ENCODE measurements at places on chromosomes 3 and 15.

DNA sequence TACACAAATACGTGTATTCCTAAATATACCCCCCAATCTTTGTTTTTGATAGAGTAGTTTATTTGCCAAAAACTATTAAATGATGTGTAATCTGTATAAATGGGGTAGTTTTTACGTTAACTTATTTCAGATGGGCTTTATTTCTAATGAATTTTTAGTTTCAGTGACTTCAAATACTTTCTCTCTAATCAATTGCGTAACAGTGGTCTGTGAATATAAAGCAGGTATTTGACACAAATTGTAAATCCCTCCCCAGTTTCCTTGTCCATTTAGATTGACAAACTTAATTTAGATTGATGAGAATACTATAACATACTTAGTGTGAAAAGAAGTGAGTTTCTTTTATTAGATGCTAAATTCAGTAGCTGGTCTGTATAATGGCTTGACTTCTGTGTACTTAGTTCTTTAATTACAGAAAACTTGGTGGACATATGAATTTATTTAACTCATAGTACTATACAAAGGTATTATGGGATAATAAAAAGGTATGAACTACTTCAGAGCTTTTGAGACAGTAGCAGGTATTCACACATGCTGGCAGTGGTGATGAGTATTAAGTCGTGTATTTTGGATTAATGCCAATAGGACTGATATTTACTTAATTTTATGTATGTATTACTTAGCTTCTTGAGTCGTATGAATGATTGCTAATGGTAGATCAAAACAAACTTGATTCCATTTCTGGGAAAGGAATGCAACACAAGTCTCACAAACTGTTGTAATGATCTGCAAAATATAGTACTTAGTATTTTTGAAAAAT is 81.6 kb downstream of the STT3B start:
- no peak for DNase-seq

DNA sequence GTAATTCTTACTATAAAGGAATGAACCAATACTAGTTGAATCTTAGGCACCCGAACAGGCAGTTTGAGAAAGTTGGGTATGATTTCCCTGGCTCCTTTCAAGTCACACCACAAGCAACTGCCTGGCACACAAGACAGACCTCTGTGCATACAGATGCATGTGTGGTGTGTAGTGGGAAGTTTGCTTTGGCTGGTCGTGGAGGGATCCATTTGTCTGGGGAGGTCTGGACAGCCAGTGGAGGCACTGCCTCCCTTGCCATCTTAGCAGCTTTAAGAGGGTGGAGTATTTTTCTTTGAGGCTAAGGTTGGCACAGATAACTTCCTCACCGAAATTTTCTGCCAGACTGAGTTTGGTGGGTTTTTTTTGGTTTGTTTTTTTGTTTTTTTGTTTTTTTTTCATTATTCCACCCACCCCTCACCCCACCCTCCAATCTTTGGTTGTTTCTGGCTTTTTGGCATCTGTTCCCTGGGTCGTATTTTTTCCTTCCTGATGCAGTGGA is 97.1 kb downstream of the TMEM212 start:
- no peak for DNase-seq

DNA sequence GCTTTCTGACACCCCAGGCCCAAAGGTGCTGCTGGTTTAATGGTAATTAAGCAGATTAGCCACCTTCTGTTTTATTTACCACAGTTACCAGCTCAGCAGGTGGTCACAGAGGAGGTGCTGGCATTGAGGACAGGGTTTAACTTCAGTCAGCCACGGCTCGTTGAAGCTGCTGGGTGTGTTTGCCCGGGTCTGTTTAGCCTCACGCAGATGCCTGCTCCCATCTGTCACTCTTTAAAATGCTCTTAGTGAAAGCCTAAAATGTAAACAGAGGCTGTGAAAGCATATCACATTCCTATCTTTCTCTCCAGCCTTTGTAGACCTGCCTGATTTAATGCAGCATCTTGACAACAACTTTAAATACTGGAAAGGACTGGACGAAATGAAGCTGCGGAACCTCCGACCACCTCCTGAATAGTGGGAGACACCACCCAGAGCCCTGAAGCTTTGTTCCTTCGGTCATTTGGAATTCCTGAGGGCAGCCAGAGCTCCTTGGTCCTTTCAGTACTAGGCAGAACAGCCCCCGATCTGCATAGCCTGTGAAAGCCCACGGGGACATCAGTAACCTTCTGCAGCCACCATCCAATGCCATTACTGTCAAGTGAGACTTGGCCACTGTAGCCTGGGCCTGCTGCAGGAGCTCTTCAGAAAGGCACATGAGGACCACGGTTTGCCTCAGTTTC is 156.0 kb downstream of the PDE8A start:
- no peak for DNase-seq

GRCh38 chr3:69122403-69122802 is at the start of gene LMOD3:
TSS of gene LMOD3 (minus strand) at chr3:69122595. CDS start at chr3:69122386, 209 bp downstream.
- DNase-seq, result no peak

GRCh38 chr3:65402597-65402996 is 636.1 kb downstream of the MAGI1 start:
- DNase-seq, result no peak

- DNase-seq, result no peak
Measured at GRCh38 chr15:73550190-73550589, 83.0 kb downstream of the NPTN start.

GRCh38 chr3:17213102-17213501 is 328.3 kb downstream of the PLCL2 start:
- no peak for DNase-seq

DNA sequence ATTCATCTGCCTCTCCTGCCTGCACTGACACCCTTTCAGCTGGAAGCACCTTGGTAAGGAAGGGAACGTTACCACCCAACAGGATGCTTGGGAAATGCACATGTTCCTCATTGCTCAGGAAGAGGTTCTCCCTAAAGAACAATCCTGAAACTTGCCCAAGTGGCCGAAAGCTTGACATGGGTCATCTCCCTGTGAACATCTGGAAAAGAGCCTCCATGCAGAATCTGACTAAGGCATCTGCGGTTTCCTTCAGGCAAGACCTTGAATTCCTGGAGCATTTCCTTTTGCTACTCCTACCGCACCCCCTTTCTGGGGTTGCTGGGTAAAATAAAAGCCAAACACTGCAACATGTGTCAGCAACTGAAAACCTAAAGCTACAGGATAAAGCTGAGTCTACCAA is 68.7 kb upstream of the SNRK start:
- DNase-seq, result no peak

DNA sequence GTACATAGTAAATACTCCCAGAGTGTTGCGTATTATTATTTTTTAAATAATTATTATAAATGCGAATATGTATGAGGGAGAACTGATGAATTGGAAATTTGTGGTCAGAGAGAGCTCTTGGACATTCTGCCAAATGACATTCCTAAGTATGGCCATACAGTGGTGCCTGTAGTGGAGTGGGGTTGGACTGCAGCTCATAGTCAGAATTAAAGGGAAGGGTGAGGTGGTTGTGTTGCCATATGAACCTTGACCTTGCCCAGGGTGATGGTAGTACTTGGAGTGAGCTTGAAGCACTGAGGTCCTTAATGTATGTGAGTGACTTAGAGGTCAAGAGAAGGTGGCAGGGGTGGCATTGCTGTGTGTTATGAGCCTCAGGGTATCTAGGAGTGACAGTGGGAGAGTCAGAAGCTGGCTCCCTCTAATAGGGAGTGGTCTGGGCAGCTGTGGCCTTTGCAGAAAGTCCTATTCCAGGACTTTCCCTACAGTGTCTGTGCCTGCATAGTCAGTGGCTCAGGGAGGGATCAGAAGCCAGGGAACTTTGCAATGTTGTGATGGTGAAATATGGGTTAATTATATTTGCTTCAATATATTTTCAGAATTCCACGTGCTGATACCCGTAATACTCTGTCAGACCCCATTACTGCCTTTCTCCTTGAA is 26.2 kb downstream of the PDE8A start:
- DNase-seq, result no peak

DNA sequence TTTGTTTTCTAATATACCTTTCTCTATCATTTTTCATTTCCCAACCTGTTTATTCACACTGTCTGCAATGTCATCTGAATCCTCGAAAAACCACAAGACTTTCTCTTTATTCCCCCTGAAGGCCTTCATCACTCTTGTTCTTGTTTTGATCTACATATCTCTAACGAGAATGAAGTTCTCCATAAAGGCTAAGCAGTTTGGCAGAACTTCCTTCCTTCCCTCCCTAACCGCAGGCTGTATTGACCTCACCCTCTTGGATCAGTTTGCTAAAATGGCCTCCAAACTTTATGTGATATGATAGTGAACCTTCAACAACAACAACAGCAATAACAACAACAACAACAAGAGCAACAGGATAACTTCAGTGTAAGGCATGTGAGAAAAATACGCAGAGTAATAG is 392.8 kb downstream of the TIGIT start:
- no peak for DNase-seq

DNA sequence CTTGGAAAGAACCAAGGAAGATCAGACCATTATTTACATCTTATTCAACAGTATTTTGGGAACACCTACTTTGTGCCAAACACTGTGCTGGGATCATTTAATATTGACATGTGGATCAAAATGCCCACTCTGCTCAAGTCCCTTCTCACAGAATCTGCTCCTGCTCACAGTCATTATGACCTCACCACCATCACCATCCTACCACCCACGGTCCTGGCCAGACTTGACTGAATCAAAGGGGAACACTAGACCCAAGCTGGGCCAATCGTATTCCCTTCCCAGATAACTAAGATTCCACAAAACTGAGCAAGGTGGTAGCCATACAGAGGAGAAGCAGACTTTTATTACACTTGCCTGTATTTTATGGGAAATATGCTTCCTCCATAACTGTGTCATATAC is 3.4 kb upstream of the CEP152 start:
- no peak for DNase-seq

DNA sequence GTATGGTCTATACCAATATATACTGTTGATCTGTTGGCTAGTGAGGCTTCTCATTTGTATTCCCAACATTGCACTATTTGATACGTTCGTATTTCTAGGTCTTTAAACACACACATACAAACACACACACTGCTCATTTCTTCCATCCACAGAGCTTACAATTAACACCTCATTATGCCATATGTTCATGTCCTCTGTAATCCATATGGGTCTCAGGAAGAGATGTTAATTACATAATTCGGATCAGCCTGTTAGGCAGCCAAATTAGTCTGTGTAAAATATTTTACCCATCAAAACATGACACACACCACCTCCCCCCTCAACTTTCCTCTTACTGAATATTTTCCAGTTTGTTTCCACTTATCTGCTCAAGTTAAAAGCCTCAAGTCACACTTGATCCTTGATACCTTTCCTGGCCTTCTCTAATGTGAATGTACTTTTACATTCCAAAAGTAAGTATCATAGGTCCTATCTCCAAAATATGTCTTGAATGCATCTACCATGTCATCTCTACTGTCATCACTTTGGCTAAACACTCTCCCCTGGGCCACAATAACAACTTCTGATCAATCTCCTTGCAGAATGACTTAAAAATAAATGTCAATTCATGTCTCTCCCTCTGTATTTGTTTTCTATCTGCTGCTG is 28.2 kb downstream of the EOGT start:
- no peak for DNase-seq

- no peak for DNase-seq
Measured at GRCh38 chr15:101028772-101029438, 109.7 kb downstream of the LRRK1 start.

- DNase-seq, result no peak
Measured at GRCh38 chr15:62896969-62897486, 145.5 kb upstream of the TPM1 start.

DNA sequence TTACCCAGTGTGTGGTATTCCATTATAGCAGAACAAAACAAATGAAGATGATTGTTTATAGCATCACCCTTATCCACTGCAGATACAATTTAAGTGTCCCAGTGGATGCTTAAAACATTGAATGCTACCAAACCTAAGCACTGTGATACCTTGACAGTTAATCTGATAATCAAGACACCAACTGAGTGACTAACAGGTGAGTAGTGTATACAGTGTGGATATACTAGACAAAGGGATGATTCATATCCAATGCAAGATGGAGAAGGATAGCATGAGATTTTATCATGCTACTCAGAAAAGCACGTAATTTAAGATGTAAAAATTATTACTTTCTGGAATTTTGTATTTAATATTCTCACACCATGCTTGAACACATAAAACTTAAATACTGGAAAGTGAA is 1449.0 kb downstream of the OTOL1 start:
- no peak for DNase-seq

GRCh38 chr3:172065527-172065926 is 26.1 kb downstream of the FNDC3B start:
- DNase-seq, result no peak

GRCh38 chr15:66429546-66429945 is 42.8 kb downstream of the MAP2K1 start:
- DNase-seq, result no peak

DNA sequence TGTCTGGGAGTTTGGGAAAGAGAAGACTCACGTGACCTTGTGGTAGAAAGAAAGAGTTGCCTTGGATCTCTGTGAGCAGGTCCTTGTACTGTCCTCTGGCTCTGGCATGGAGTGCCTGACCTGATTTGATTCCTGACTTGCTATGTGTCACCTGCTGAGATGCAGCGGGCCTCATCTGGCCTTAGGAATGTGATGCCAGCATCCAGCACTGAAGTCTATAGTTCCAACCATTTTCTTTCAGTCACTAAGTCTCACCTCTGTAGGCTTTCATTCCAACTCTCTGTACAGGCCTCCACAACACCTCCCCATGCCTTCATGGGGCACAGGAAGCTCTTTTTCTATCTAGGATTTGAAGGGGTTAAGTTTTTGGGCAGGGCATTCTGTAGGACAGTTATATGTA is 12.1 kb upstream of the OXSR1 start:
- DNase-seq, result no peak

- DNase-seq, result no peak
Measured at GRCh38 chr3:80051602-80051962, 283.8 kb upstream of the ROBO1 start.

DNA sequence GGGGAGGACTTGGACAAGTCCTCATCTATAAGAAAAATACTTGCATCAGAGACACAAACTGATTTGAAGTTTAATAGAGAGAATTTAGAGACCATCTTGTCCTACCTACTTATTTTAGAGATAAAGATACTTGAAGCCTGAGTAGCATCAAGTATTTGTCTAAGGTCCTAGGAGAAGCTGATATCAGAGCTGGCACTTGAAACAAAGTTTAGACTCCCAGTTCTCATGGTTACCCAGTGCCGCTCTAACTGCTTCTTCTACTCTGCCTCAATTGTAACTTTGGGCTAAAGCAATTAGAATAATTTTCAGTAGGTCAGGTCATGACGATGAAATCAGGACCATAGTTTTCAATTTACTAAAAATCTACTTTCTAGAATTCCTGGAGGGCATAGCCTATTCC is 123.9 kb upstream of the CADPS start:
- DNase-seq, result no peak

DNA sequence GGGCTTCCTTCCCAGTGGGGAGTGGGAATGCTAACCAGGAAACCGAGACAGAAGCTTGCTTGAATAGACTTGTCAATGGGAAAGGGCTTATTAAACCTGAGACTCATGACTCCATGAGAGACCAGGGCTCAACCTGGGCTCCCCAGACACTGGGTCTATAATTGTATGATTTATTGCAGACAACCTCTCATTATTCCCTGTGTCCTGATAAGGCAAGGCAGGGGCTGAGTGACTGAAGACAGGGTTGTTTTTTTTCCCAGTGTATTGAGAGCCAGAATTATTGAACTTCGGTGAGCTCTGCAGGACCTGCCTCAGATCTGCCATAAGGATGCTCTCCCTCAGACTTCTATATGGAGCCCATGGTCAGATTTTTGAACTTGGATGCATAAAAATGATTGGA is 79.5 kb upstream of the KLHL25 start:
- DNase-seq, result no peak

GRCh38 chr3:150423761-150424160 is 15.7 kb downstream of the TSC22D2 start:
- no peak for DNase-seq

GRCh38 chr3:52839892-52840545 is 5.2 kb upstream of the MUSTN1 start:
- DNase-seq, result no peak
